ENCODE measurements at places on chromosomes 7 and 10.

GRCh38 chr10:108445746-108446145 lies 1281.2 kb upstream of the SORCS1 start:
- DNase-seq, result no peak

DNA sequence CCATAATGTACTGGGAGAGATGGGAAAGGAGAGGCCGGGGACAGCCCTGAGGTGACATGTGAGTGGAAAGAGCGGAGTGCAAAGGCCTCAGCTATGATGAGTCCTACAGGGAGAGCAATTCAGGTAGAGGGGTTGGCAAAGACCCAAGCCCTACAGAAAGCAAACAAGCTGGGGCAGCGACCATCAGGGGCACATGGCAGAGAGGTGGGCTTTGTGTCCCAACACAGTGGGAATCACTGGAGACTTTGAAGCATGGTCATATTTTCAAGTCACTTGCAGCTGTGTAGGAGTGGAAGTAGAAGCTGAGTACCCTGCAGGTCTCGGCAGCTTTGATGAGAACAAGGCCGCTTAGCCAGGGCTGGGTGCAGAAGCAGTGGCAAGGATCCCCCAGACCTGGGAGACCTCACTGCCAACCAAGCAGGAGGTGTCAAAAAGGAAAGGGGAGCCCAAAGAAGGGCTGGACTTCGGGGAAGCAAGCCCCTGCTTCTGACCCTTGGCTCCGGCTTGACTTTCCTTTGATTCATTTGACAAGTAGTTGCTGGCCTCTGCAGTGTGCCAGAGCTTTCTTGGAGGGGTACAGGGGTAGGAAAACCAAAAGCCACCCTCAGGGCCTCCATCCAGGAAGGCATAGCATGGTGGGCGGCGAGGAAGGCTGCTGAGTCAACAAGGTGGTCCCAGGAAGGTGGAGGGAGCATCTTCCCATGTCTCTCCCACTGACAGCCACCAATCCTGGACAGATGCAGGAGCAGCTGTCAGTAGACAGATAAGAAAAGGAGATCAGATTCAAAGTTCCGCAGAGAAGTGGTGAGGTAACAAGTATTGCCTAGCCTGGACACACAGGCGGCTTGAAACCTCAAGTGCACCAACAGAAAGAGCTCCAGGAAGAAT lies 1.9 kb upstream of the PGAM2 start:
- DNase-seq, result no peak

DNA sequence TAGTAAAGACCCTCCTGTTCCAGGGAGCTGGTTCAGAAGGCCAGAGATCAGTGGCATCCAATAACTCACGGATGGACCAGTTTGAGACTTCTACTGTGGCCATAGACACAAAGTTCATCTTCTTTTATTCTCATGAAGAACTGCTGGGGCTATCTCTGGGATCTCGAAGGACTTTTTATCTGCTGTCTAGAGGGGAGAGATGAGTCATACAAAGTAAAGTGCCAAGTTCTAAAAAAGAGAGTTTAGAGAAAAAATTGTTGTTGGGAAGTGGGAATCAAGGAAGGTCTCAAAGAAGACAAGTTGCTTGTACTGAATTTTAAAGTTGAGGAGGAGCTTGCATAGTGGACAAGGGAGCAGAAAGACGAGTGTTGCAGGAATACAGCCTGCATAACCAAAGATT lies 8.0 kb upstream of the FAM221A start:
- DNase-seq, result no peak

DNA sequence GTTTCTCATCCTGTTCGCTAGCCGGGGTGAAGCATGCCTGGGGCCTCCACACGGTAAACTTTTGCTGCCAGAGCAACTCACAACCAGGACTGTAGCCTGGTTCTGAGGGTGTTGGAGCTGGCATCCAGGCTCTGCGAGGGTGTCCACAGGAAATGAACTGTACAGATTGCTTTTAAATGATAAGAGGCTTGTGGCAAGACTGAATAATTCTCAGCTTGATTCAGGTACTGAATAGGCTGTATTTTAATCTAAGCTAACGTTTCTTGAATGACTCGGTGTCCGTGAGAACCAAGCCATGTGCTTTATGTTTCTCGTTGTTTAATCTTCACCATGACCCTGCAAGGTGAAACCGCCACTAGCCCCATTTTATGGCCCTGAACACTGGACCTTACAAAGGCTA lies 49.3 kb downstream of the EEPD1 start:
- no peak for DNase-seq

- DNase-seq, result no peak
Observed at GRCh38 chr7:131080754-131081153, 246.9 kb upstream of the MKLN1 start.

GRCh38 chr7:47669178-47669891 lies 87.4 kb upstream of the TNS3 start:
- DNase-seq, result peak; percentile 97

DNA sequence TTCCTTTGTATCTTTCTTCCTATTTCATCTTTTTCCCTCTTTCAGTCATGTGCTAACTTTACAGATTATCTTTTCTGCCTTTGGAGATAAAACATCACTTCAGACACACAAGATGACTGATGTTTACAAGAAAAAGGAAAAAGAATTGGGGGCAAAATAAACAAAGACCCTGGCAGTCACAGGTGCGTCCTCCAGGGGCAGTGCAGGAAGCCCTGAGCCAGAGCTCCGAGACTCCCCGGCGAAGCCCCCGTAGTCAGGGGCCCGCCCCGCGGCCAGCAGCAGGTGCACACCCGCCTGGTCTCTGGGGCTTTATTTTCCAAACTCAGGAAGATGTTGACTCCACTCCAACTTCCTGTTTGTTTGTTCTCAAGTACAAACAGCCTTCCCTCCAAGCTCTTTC lies 10.2 kb downstream of the STK32C start:
- DNase-seq, result no peak

GRCh38 chr10:34933676-34934075 lies 118.6 kb upstream of the PARD3 start:
- no peak for DNase-seq

DNA sequence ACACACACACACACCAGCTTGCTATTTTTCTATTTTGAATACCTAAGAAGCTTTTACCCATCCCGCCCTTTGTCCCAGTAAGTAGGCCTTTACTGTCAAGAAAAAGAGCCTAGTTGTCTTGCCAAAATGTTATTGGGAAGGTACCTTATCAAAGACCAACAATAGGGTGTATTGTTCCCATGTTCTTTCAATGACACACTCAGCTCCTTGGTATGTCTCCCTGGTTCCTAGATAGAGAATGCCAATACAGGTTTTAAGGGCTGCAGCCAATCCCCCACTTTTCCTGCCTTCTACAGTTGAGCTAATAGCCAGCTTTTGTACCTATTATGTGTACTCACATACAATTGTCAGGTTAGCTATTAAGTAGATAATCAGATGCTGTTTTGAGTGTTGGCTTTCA lies 92.0 kb upstream of the LRRTM3 start:
- DNase-seq, result peak; percentile 10

DNA sequence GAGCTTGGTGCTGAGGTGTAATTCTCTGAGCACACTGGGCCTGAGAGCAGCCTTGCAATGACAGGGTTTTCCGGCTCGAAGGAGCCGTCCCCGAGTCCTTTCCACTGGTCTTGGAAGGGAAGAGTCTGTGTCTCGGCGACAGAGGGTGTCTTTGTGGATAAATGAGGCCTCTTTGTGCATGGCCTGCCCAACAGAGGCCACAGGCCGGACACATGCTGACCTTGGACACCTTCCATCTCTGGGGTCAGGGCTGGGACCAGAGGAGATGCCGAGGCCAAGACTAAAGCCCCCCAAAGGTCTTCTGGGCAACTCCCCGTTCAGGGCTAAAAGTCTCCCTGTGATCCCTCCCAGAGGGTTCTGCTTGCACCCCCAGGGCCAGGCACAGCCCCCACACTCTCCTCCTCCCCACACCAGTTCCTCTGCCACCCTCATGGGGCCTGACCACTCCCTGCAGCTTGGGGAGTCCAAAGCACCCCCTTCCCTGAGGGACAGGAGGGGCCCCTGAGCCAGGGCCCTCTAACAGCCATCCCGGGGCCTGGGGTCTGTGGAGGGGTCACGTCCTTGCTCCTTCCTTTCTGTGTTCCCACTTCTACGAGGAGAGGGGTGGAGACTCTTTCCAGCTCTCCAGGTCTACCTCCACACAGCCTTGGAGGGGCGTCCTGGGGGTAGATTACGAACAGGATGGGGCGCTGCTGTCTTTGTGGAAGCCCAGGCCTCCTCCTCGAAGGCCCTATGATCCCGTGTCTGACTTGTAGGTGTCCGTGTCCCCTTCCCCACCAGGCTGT lies 130.6 kb upstream of the FAM20C start:
- DNase-seq, result no peak

DNA sequence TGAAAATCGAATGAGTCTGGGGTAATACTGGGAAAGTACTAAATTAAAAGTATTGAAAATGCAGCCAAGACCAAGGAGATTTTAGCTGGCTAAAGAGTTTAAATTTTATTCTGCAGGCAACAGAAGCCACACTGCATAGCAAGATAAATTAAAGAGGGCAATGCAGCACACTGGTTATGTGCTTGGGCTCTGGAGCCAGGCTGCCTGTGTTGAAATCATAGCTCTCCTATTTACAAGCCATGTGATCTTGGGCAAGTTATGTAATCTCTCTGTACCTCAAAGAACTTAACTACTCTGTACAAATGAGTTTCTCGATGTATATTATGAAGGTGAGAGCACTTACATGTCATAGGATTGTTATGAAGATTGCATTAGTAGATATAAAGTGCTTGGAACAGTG lies 9.9 kb downstream of the SLC25A13 start:
- DNase-seq, result no peak

GRCh38 chr10:30491916-30492515 lies 58.0 kb downstream of the MAP3K8 start:
- no peak for DNase-seq

DNA sequence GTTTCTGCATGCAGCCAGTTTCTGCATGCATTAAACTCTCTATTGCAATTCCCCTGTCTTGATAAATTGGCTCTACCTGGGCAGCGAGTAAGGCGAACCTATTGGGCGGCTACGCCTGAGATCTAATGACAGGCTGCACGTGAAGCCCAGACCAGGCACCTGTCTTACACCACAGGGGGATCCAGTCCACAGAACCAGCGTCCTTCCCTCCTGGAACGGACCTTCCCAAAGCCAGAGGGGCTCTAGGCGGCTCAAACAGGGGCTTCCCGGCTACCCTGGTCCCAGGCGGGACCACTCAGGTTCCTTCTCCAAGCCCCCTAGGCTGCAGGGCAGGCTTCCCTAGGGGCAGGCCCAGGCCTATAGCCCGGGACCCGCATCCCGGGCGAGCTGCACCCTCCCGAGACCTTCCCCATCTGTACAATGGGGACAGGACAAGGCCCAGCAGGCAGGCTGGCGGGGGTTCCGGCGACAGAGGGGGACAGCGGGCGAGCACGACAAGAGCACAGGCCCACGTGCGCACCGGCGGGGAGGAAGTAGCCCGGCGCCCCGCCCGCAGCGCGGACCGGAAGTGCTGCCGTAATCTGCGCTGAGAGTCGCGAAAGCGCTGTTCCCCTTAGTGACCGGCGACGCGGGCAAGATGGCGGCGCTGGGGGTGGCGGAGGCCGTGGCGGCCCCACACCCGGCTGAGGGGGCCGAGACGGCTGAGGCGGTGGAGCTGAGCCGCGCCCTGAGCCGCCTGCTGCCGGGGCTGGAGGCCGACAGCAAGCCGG lies at the start of gene DNAAF5:
Gene DNAAF5, plus strand, starts transcription at position 616 of the 770 bp plus-strand sequence. Its CDS starts 22 bp downstream, at position 638.
- peak; percentile 97 for DNase-seq

- no peak for DNase-seq
Observed at GRCh38 chr10:125213541-125214282, 53.3 kb upstream of the CTBP2 start.

DNA sequence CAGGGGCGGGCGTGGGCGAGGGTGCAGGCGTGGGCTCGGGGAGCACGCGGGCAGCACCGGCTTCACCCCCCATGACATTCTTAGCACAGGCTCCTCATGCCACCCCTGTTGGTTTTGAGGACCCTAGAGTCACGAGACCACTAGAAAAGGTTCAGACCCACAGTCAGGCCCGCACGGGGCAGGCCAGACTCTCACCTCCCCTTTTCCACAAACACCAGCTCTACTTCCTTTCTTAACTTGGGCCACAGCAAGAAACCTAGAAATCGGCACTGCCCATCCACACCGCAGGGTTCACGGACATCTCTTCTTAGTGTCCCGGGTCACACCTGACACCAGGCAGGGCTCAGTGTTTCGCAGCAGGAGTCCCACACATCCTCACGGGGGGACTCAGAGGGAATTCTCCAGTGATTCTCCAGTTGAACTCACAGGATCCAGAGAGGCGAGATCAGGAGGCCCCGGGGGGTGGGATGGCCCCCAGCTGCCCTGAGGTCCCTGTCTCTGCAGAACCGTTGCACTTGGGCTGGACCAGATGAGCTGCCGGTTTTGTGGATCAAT lies 52.0 kb downstream of the JAKMIP3 start:
- no peak for DNase-seq

DNA sequence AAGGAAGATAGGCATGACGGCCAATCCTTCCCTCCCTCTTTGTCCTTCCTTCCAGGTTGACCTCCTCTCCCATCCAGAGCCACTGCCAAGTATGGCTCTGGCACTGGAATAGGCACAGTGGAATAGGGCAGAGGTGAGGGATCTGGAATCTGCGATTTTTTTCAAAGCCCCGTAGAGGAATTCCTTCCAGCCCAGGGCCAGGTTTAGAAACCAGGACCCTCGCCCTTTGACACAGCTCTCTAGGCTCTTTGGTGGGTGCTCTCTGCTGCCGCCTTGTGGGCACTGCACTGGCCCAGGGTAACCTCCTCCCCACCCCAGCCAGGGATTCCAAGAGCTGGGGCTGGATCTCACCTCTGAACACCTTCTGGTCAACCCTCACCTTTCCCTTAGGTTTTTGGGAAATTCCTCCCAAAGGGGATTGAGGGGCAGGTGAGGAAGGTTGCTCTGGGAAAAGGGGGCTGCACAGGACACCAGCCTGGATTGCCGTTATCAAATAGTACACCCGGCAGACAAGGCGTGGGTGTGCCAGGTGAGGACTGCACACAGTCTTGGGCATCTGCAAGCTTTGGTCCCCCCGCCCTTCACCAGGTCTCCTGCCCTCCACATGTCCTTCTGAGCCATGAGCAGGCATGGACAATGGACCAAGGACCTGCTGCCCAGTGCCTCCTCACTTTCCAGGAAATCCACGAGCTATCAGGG lies 22.8 kb downstream of the C10orf105 start:
- peak; percentile 81 for DNase-seq

- DNase-seq, result no peak
Observed at GRCh38 chr7:141693082-141693481, 8.9 kb downstream of the DENND11 start.

GRCh38 chr7:37920849-37921805 lies 687 bp downstream of the EPDR1 start:
- DNase-seq, result peak; percentile 63

GRCh38 chr7:5470816-5471215 lies 47.2 kb upstream of the TNRC18 start:
- DNase-seq, result no peak

DNA sequence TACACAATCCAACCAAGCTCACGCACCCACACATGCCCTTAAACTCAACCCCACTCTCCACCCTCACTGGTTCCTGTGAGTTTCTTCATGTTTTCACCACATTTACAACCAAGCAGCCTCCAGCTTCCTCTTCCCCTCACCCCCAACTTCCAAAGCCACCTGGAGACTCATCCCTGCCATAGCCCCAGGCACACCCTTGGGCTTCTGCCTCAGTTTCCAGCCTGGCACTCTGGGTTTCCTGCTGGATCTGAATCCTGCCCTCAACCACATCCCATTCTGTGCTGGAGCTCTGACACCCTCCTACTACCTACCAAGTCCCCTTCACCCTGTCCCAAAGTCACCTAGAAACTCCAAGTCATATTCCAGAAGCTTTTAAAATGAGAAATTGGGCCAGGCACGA lies 29.4 kb downstream of the CCDC3 start:
- no peak for DNase-seq

All from H54 (cell line).